ENCODE measurements at places on chromosomes 6 and 20. TPM values are rescaled to one million over a fixed set of nuclear protein-coding genes. Genes with fewer than 3 reads are reported as not detected.

DNA sequence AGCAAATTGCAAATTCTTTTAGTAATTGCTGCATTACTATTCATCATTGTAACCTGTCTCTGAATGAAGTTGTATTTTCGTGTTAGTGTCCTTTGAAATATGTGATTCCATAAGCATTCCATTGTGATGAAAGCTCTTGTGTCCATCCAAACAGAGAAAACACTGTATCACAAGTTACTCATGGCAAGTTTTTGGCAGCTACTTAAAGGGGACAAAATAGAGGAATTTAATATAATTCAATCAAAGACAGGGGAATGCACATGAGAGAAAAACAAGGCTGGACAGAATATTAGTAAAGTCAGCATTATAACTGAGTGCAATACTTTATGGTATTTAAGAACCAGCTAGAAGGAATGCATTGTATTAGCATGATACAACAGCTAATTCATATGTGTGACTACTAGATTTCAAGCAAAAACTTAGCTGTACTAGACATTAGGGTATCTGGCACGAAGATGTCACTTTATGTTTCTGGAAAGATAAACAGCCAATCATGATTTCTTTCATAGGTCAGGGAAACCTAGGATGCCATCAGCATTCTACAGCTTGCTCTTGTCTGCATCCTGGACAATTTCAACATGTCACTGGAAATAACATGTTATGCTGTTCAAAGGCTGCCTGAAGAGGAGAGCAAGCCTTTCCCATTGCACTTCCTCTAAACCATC is 270.6 kb upstream of the MARCKS start:
- no peak for DNase-seq

DNA sequence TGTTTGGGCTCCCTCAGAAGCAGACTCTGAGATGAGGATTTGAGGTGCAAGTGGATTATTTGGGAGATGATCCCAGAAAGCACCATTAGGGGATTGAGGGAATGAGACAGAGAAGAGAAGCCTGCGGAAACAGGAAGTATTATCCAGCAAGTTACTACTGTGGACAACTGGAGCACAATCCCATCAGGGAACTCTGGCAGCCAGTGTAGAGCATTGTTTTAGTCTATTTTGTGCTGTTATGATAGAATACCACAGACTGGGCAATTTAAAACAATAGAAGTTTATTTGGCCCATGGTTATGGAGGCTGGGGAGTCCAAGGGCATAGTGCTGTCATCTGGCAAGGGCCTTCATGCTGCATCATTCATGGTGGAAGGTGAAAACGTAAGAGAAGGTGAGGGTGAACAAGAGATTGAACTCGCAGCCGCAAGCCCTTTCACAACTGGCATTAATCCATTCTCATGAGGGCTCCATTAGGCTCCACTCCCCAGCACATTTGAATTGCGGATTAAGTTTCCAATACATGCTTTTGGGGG is 43.5 kb upstream of the SLC9A8 start:
- DNase-seq = no peak

- DNase-seq = no peak
Measured at GRCh38 chr6:147874322-147874721, 365.8 kb downstream of the SAMD5 start.

GRCh38 chr6:147361311-147361981 is 147.0 kb upstream of the SAMD5 start:
- DNase-seq = no peak

- no peak for DNase-seq
Measured at GRCh38 chr20:4812216-4812615, 90.5 kb downstream of the PRND start.

The KIFC1 gene
- total RNA-seq = 51.6 TPM

The SLC22A2 gene
- total RNA-seq = not detected

Measured in CD8-positive, alpha-beta memory T cell (primary cell).